ENCODE measurements at places on chromosomes 7 and 10.
A peak's percentile ranks its signal among the peaks of the same experiment; 100 is the strongest.

GRCh38 chr7:55593515-55594318, 21.4 kb upstream of the VOPP1 start:
- DNase-seq = peak; percentile 45

- no peak for DNase-seq
Measured at GRCh38 chr10:99996671-99997648, 12.8 kb downstream of the DNMBP start.

DNA sequence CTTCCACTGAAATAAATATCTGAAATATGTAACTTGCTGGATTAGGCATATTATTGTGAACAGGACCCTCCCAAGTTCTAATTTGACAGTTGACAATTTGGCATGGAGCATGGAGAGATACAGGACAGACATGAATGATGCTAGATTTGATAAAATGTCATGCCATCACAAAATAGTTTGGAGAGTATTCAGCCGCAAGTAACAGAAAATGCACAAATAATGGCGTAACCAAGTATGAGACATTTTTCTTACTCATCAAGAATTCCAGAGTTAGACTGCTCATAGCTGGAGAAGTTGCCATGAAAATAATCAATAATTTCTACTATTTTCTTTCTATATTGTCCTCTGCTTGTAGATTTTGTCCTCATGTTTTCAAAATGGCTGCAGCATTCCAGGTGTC, 45.5 kb upstream of the GPAM start:
- DNase-seq = no peak

GRCh38 chr10:129694184-129694583, 227.1 kb downstream of the MGMT start:
- DNase-seq = peak; percentile 56

- no peak for DNase-seq
Measured at GRCh38 chr7:127928222-127928621, 103.0 kb downstream of the LRRC4 start.

DNA sequence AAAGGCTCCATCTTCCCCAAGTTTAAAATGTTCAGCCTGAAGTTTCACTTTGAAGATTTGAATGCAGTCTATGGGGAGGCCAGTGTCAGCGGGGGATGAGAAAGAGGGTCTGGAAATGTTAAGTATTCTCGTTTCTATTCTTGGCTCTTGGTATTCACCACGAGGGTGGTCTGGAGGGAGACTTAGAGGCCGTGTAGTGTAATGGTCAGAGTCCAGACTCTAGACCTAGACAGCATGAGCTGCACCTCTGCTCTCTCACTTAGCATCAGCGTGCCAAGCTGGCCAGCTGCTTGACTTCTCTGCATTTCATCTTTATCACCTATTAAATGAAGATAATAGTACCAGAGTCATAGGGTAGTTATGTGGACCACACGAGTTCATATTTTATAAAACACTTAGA, 57.9 kb downstream of the MKX start:
- peak; percentile 61 for DNase-seq

Data from right hindlimb (tissue), 1 donor.